ENCODE measurements at places on chromosomes 6 and 20.
A peak's percentile ranks its signal among the peaks of the same experiment; 100 is the strongest.

- no peak for DNase-seq
Observed at GRCh38 chr6:25278261-25278913, 787 bp upstream of the CARMIL1 start.

GRCh38 chr6:161080263-161080970 is 88.8 kb downstream of the MAP3K4 start:
- no peak for DNase-seq

DNA sequence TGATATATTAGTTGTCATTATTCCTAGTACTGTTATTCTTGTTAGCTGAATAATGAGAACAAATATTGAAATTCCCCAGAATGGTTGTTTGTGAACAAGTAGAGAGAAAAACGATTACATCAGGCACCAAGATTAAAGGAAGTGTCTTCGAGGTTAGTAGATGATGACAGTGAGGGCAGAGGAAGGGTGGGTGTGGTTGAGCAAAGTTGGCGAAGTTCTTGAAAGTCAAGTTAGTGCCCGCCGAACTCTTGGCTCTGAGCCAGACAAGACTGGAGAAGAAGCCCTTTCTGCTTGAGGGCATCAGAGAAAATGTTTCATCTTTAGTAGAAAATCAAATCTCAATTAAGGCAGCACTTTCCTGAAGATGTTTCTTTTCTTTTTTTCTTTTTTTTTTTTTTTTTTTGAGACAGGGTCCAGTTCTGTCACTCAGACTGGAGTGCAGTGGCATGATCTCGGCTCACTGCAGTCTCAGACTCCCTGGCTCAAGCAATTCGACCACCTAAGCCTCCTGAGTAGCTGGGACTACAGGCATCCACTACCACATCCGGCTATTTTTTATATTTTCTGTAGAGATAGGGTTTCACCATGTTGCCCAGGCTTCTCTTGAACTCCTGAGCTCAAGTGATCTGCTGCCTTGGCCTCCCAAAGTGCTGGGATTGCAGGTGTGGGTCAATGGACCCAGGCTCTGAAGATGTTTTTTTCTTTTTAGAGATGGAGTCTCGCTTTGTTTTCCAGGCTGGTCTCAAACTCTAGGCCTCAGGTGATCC is 77.1 kb downstream of the SGK1 start:
- no peak for DNase-seq

GRCh38 chr6:73803562-73804241 is 107.7 kb downstream of the CD109 start:
- DNase-seq = peak; percentile 41

DNA sequence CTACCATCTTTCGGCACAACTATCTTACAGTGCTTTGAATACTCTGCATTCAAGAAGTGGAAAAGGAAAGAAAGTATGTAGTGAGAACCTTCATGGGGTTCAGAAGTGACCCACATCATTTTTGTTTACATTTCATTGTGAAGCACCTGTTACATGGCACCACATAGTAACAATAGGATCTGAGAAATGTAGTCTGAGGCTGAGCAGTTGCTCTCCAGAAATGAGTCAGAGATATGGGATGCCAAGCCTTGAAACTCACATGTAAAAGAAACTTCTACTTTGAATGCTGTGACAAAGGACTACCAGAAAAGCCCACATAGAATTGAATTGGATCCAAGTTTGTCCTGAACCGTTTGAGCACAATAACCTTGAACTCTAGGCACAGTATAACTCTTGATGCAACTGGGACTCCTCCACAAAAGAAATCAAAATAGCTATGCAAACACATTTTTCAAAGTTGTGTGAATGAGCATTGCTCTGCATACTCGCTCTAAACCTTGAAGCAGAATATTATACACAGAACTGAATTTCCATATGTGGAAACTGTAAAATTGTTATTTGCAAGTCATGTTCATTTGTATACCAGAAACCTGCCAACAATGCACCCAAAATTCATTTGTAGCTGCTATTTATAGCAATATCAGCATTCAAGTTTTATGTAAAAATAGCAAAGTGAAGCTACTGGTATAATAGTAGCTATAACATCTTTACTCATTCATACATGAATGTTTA is 400.9 kb upstream of the POU3F2 start:
- no peak for DNase-seq

- no peak for DNase-seq
Observed at GRCh38 chr6:164105705-164106104, 691.2 kb downstream of the QKI start.

DNA sequence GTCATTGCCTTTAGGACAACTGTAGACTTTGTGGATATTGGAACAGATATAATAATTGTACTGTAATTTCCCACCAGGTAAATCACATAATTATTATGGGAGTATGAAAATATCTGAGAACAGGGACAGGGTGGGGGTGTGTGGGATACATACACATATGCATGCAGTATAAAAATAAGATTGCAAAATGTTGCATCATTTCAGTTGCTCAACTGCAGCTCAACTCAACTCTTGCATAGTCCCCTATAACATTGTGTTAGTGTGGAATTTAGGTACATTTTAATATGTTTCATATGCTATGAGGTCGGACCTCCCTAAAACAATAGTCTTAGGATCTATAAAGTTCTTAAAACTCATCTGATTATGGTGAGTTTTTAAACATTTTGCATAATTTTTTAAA is 275.0 kb upstream of the FLRT3 start:
- peak; percentile 15 for DNase-seq

GRCh38 chr6:2738373-2738979 is 12.2 kb downstream of the MYLK4 start:
- peak; percentile 54 for DNase-seq

GRCh38 chr20:17495826-17496225 is 35.4 kb downstream of the BFSP1 start:
- no peak for DNase-seq

GRCh38 chr6:105318660-105319059 is 84.2 kb downstream of the PREP start:
- peak; percentile 84 for DNase-seq

GRCh38 chr6:73564578-73565345 is 43.9 kb upstream of the EEF1A1 start:
- no peak for DNase-seq

DNA sequence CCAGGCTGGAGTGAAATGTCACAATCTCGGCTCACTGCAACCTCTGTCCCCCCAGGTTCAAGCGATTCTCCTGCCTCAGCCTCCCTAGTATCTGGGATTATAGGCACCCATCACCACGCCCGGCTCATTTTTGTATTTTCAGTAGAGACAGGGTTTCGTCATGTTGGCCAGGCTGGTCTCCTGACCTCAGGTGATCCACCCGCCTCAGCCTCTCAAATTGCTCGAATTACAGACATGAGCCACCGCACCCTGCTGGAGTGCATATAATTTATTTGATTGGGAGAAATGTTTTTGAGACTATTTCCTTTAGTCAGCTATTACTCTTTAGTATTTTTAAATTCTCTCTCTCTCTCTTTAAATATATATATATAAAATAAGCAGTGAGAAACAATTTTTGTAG is 29.8 kb downstream of the FAM83B start:
- DNase-seq = no peak

DNA sequence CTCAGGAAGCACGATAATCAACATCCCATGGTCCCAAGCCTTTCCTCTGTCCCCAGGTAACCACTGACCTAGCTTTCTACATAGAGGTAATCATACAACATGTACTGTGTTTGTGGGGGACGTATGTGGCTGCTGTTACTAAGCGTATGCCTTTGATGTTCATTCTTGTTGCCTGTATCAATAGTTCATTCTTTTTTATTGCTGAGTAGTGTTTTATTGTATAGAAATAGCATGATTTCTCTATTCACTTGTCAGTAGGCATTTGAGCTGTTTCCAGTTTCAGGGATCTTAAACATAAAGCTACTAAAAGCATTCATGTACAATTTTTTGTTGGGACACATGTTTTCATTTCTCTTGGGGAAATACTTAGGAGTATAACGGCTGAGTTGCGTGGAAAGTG is 185.4 kb downstream of the PACRG start:
- no peak for DNase-seq

GRCh38 chr6:137666202-137666774 is 172.1 kb upstream of the OLIG3 start:
- DNase-seq = no peak

GRCh38 chr6:17061097-17061496 is 40.8 kb upstream of the STMND1 start:
- DNase-seq = no peak

GRCh38 chr6:128246472-128247260 is 273.7 kb downstream of the PTPRK start:
- DNase-seq = no peak

- DNase-seq = peak; percentile 3
Observed at GRCh38 chr6:90168693-90169131, 127.9 kb downstream of the BACH2 start.

- DNase-seq = no peak
Observed at GRCh38 chr6:2877960-2878359, 25.1 kb downstream of the SERPINB9 start.

GRCh38 chr20:42392442-42392841 is 774.3 kb upstream of the CHD6 start:
- no peak for DNase-seq

- DNase-seq = no peak
Observed at GRCh38 chr20:1876975-1877608, 18.1 kb upstream of the SIRPA start.

GRCh38 chr6:121886223-121886830 is 450.9 kb downstream of the GJA1 start:
- DNase-seq = no peak

DNA sequence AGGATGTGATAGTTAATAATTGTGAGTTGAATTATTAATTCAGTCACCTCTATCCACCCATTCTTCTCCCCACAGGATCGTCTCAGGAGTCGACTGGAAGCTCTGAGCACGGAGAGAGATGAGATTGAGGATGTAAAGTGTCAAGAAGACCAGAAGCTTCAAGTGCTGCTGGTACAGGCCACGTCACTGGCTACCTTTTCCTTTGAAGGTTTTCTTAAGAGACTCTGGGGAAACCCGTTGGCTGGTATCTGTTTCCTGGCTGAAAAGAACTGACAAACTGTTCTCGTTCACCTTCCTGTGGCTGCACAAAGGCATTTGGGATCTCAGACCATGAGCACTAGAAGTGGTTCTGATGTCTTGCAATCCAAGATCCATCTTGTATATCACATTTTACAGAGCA is 3.8 kb downstream of the TRIM15 start:
- no peak for DNase-seq

- no peak for DNase-seq
Observed at GRCh38 chr6:144341831-144342527, 56.8 kb downstream of the UTRN start.

- DNase-seq = no peak
Observed at GRCh38 chr6:55839080-55839479, 36.3 kb downstream of the BMP5 start.

- no peak for DNase-seq
Observed at GRCh38 chr6:71977884-71978283, 91.5 kb downstream of the RIMS1 start.

- DNase-seq = no peak
Observed at GRCh38 chr6:75472885-75473284, 20.7 kb downstream of the FILIP1 start.

DNA sequence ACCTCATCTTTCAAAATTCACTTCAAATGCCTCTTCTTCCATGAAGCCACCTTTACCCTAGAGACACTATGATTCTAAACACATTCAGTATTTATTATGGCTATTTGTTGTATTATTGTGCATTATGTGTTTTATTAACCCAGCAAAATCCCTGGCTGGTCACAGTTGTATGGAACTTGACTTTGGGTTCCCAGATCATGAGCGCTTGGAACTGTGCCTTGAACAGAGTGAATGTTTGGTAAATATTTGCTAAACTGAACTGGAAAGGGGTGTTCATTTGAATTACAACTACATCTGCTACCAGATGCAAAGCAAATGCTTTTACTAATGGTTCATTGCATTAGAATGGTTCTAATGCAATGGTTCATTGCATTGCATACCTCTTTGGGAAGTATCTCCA is 259.8 kb downstream of the PKHD1 start:
- DNase-seq = no peak

GRCh38 chr6:144223686-144224085 is 61.4 kb upstream of the UTRN start:
- DNase-seq = no peak

DNA sequence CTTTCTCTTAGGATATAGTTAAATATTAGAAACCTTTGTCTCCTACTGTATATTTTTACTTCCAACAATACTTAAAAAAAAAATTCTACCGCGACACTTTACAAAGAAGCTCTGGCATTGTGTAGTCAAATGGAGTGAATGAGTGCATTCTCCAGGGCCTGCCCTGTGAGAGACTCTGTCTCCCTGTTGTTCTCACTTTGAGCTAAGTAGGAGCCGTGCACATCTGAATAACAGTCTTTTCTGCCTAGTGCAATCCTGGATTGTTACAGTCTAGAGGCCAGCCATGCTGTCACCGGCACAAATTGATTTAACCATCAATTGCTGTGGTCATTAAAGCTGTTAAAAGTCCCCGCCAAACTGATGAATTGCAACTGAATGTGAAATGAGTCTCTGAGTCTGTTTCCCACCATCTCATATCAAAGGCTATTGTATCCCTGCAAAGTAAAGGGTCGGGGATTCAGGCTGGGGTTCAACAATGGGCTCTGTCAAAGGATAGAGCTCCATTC is 156.0 kb downstream of the RFPL4B start:
- no peak for DNase-seq

- DNase-seq = no peak
Observed at GRCh38 chr6:143406673-143407072, 43.8 kb downstream of the ADAT2 start.

- DNase-seq = no peak
Observed at GRCh38 chr6:35049900-35050756, 91.0 kb downstream of the TCP11 start.

GRCh38 chr6:129966125-129966524 is 52.3 kb upstream of the L3MBTL3 start:
- no peak for DNase-seq

GRCh38 chr20:3172933-3173609 is at the start of gene LZTS3:
LZTS3 (minus strand) TSS chr20:3173549; CDS start chr20:3167163, 6,386 bp downstream.
- peak; percentile 73 for DNase-seq

- peak; percentile 77 for DNase-seq
Observed at GRCh38 chr6:30682143-30683117, 4.0 kb downstream of the PPP1R18 start.

- DNase-seq = no peak
Observed at GRCh38 chr6:144220031-144220790, 64.9 kb upstream of the UTRN start.

DNA sequence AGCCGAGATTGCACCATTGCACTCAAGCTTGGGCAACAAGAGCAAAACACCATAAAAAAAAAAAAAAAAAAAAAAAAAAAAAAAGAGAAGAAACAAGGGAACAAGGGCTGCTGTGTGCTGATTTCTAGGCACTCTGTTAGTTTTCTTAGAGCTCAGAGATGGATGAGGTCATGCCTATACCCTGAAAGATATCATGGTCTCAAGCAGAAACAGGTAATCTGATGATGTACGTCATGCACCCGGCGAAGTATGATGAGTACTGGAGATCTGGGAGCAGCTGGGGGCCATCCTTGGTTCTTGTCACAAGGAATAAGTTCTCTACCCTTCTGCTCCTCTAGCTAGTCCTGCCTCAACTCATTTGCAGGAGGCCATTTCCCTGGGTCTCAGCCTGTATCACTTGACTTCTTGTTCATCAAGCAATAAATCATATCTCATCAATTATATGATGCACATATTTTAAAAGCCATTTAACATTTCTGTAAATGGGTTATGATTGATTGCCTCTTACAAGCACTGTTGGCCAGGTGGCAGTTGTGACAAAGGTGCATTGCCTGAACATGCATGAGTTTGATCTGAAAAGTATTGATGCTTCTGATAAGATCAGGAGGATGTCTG is 517.2 kb downstream of the DHX35 start:
- DNase-seq = no peak

- peak; percentile 41 for DNase-seq
Observed at GRCh38 chr6:36984581-36985416, 1.2 kb downstream of the MTCH1 start.

- DNase-seq = no peak
Observed at GRCh38 chr6:57135885-57136284, 36.2 kb upstream of the BAG2 start.
